DMS79 treated with DMSO at 0.1 percent for 48 hours (cell line): ENCODE measurements at places on chromosomes 7 and 10.

DNA sequence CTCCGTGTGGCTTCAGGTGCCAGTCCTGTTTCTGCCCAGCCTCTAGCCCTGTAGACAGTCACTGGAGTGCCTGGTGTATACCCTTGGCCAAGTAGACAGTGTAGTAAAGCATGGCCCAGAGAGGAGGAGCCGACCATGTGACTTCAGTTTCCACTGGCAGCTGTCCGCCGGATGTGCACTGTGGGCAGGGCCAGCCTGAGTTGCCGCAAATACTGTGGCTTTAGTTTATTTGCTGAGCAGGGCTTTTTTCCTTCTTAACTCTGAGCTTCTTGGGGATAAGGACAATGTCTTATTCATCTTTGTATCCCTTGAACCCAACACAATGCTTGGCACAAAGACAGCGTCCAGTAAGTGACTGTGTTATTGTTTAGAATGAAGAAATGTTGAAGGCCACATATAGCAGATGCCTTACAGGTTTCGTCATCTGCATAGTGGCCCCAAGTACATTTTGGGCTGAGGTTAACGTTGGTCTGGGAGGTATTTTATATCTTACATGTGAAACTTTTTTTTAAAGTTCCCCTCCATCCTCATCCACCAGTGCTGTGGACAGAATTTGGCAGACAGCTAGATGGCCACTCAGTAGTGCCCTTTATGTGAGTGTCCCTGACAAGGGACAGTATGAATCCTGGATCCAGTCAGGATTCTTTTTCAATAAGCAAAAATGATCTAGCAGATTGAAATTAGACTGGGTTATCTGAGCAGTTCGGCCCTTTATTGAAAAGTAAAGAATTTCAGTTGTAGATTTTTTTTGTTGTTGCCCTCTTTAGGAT lies 40.6 kb downstream of the CYP17A1 start:
- no peak for DNase-seq

- no peak for DNase-seq
Measured at GRCh38 chr10:48291190-48291589, 15.3 kb upstream of the MAPK8 start.

- DNase-seq = no peak
Measured at GRCh38 chr10:3067859-3068179, 471 bp downstream of the PFKP start.

- DNase-seq = no peak
Measured at GRCh38 chr10:44293842-44294241, 91.1 kb downstream of the CXCL12 start.

DNA sequence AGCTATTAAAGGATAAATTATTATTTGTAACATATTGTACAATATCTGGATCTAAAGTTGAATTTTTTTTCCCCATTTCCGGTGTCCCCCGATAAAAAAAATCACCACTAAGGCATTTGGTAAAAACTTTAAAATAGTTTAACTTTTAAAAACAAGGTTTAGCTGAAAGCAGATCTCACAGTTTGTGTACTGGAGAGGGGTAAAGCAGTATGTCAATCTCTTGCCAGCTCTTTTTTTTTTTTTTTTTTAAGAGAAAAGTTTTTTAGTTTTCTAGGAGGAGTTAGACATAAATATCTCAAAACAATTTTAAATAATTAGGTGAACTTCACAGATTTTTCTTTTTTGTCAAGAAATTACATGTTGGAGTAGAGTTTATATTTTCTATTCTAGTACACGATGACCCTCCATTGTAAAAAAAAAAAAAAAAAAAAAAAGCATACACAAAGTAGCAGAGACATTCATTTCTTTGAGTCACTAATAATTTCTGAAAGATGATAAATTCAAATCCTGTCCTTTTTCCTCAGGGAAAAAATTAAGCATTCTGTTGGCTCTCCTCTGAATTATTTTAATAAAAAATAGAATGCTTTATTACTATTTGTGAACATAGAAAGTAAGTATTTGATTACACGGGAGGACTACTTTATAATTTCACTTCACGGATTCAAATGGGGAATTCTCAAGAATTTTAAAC lies 1.9 kb upstream of the HBP1 start:
- no peak for DNase-seq

DNA sequence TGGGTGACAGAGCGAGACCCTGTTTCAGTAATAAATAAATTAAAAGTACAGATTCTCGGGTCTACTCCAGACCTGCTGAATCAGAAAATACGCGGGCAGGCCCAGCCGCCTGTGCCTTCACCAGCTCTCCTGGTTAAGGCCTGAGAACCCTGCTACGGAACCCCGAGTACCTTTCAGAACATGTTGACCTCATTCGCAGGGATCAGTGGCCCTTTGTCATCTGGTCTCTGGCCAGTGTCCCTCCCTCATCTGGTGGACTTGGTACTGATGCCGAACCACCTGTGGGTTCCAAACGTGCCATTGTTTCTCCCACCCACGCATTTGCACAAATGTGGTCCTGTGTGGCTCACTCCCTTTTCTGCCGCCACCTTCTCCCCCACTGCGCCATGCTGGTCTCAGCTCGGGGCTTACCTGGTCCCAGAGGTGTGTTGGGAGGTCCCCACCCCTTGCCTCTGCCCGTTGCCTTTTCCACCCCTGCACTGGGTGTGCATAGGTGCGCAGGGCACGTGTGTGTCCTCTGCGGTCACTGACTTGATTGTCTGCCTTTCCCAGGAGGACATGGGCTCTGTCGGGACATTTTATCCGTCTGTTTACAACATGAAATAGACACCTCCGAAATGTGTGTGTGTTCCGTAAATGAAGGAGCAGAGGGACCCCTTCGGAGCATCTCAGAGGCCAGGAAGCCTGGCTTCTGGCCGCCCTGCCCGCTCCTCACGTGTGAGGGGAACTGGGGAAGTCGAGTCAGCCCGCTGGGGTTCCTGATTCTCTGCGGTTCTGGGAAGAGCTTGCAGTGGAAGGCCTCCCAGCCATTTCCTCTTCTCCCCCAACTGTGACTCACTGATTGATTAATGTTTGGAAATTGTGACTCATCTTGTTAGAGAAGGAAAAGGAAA lies 135.2 kb downstream of the CUX1 start:
- DNase-seq = no peak

GRCh38 chr7:37113661-37114355 lies 334.9 kb downstream of the ELMO1 start:
- no peak for DNase-seq

DNA sequence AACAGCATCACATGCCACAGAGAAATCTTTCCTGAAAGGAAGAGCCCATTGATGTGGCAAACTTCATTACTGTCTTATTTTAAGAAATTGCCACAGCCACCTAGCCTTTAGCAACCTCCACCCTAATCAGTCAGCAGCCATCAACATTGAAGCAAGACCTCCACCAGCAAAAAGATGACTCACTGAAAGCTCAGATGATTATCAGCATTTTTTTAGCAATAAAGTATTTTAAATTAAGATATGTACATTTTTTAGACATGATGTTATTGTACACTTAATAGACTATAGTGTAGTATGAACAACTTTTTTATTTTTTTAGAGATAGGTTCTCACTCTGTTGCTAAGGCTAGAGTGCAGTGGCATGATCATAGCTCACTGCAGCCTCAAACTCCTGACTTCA lies 14.8 kb downstream of the STEAP1B start:
- no peak for DNase-seq

DNA sequence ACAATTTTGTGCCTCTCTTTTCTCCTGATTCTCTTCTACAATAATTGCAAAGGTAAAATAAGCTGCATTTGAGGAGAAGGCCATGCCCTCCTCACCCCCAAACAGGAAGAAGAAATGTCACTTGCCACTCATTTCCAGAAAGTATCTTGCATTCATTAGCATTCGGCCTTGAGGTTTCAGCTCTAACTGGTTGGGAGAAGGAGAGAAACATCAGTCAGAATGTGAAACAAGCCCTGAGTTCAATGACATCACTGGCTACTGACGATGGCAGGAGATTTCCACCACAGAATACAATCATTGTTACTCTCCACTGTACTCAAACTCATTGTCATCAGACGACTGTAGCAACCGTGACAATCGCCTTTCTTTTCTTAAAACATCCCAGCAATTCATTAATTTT lies 72.8 kb downstream of the PRKCQ start:
- DNase-seq = no peak

DNA sequence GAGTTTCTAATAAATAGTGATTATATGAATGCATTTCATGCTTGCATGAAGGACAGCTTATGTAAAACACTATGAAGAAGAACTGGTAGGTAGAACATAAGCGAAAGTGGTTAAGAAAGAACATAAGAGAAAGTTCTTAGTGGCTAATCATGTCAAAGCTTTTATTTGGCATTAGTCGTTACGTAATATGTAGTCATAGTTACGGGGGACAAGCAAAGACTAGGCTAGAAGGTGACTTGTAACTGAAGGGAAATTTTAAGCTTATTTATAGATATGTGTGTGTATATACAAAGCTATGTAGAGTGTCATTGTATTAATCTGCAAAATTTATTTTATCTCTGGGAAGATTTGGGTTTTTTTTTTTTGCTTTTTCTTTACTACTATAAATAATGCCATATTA lies 36.9 kb downstream of the CAPZA2 start:
- DNase-seq = no peak

DNA sequence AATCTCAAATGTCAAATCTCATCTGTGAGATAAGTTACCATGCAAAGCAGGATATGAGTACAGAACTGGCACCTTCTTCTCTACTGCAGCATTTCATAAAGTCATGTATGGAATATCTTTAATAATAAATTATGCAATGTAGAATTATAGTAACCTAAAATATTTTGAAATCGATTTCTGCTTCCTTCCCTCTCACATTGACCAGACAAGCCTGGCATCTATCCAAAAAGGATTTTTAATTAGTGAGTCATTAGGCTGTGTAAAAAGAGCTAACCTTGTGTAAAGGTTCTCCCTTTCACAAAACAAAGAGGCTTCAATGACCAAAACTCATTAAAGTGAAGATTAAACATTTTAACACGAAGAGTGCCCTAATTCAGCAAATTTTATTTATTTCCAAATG lies 48.8 kb upstream of the EXOC6 start:
- DNase-seq = no peak

GRCh38 chr10:24850727-24851296 lies 101.6 kb downstream of the PRTFDC1 start:
- DNase-seq = no peak

GRCh38 chr7:1014681-1015080 lies 29.7 kb upstream of the GPR146 start:
- no peak for DNase-seq

- no peak for DNase-seq
Measured at GRCh38 chr7:47383696-47384445, 198.0 kb downstream of the TNS3 start.

DNA sequence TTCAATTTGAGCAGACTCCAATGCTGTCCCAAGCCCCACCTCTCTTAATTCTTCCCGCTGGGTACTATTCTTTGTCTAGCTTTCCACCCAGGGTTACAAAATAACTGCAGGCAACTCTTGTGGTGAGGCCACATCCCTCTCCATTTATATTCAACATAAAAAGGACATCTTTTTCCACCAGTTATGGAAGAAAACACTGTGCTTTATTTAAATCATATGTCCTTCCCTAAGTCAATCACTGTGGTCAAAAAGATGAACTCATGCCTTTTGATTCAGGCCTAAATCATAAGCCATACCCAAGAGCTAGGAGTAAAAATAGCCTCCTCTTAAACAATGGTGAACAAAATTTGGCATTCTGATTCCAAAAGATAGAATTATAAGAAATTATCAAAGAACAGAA lies 386.0 kb downstream of the SEMA3D start:
- no peak for DNase-seq

- no peak for DNase-seq
Measured at GRCh38 chr10:74753442-74754211, 72.8 kb upstream of the KAT6B start.

DNA sequence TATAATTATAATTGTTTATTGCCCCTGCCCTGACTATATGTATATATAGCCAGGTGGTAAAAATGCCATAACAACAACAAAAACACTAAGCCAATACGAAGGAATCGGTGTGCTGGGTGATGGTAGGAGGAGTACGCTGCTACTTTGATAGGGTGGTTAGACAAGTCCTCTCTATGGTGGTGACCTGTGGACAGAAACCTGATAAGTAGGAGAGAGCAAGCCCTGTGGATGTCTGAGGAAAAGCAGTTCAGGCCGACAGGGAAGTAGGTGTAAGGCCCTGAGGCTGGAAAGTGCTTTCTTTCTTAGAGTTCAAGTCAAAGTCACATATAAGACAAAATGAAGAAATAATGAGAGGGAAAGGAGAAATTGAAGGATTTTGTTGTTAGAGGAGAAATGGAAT lies 823.8 kb upstream of the CELF2 start:
- no peak for DNase-seq

DNA sequence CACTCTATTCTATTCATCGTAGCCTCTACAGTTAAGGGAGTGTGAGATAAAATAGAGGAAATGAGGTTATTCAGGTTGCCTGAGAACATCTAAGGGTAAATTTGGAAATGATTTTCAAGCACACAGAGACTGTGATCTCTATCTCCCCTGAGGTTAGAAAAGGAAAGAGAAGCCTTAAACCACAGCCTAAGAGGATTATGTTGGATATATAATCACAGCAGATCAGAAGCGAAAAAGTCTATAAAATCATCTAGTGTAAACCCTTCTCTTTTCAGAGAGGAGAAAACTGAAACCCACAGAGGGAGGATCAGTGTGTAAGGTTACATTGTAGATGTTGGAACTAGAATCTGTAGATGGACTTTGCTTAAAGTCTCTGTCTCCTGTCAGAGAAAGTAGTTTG lies 90.6 kb upstream of the SEMA3E start:
- no peak for DNase-seq

DNA sequence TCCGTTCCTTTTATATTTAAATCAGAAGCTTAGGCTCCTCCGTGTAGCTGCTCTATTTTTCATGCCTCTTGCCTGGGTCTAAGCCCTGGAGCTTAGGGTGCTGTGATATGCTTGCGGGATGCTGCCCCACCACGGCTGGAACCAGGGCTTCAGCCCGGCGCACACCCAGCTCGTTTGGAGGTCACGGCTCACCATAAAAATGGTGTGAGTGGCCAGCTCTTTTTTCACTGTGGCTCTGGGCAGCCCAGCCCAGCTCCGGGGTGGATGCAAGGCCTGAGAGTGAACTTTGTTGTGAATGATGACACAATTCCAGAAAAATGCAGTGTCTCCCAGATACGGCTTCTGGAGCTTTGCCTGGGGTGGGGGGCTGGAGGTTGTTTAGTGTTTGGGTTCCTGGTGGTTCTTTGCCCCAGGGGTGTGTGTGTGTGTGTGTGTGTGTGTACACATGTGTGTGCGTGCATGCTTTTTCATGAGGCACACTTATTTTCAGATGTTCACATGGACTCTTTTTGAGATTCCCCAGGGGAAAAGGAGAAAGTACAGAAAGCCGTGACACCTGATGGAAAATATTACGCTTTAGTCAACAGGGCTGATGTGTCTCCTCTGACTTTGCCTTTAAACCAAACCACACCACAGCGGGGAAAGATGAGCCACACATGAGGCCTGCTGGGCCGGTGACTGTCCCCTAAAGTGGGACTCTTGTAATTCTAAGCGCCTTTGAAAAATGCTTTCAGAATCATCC lies 46.2 kb downstream of the GRK5 start:
- DNase-seq = no peak

- DNase-seq = no peak
Measured at GRCh38 chr7:41921453-41921981, 218.6 kb upstream of the INHBA start.

DNA sequence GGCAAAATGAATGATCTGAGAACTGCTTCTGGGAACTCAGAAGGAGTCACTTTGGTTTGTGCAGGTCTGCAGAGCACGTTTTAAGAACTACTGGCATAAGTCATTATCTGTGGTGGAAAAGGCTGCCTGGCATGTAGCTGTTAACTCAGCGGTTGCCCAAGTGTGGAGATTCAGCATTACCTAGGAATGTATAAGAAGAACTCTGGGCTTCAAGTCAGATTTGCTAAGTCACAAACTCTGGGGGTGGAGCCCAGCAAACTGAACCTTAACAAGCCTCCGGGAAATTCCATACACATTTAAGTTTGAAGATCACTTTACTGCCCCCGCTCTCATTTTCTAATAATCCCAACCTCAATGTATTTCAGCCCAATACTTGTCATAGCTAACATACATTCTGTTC lies 31.1 kb downstream of the PLXDC2 start:
- no peak for DNase-seq
